ENCODE measurements at places on chromosomes 3 and 15. TPM values are rescaled to one million over a fixed set of nuclear protein-coding genes. Genes with fewer than 3 reads are reported as not detected.

Gene TP53BP1
- polyA plus RNA-seq: 78.3 TPM

Gene MEX3B
- polyA plus RNA-seq: 13.1 TPM

Gene CTXND1
- 11.7 TPM for polyA plus RNA-seq

GRCh38 chr15:90376789-90377188, 11.3 kb upstream of the IQGAP1 start:
- no peak for DNase-seq

- DNase-seq: no peak
Measured at GRCh38 chr15:95972041-95972553, 358.4 kb upstream of the NR2F2 start.

DNA sequence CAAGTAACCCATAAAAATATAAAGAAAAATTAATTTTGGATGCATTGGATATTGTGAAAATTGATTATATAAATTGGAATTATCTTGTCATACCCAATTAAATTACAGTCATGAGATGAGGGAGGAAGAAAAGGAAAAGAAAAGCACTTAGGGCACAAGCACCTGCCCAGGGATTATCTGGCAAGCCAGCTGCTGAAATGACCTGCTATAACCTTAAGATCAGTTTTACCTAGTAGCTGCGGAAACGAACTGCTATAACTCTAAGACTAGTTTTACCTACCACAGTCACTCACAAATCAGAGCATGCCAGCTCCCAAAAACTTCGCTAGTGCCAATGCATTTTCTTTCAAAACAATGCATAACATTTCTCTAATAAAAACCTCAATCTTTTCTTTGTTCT, 26.2 kb downstream of the LRRFIP2 start:
- DNase-seq: no peak

DNA sequence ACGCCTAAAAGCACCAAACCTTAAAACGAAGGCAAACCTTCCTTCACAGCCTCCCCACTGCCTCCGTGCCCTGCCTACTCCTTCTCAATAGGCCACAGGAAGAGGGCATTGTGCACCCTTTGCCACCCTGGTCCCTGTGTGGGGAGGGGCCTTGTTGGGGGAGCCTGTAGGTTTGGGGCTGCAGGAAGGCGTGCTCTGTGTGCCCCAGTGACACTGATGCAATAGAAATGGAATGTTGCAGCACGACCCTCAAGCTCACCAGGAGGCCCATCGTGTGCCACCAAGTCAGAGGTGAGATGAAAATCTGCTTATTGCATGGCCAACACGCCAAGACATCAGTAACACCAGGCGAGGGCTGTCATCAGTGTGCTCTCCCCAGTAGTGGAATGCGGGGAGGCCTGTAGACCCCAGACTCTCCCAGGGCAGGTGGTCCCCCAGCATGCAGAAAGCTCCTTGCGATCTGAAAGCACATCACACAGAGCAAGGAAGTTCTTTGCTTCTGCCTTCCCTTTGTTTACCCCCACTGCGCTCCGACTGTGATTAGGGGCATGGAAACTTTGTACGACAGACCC, 86.2 kb downstream of the ASB7 start:
- no peak for DNase-seq

DNA sequence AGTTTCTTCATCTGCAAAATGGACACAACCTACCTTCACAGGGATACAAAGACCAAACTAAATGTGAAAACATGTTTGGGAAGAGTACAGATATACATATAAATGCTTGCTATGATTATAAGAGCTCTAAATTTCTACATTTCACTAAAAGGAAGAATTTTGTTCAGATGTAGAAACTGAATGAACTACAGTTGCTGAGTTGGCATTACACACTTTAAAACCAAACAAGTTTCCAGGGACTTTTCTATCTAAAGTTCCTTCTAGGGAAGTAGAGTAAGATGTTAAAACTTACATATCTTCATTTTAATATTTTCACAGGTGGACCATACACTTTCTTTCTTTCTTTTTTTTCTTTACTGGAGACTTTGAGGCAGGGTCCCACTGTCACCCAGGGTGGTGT, 4.6 kb downstream of the AAGAB start:
- DNase-seq: no peak

GRCh38 chr3:137468446-137468845, 295.7 kb upstream of the SOX14 start:
- DNase-seq: peak; percentile 27

- DNase-seq: no peak
Measured at GRCh38 chr3:37227870-37228549, 53.6 kb upstream of the LRRFIP2 start.

Data from renal cortex interstitium (tissue), 15 donors.